Amygdala (tissue), 56 donors: ENCODE measurements at places on chromosomes 1 and 21.

DNA sequence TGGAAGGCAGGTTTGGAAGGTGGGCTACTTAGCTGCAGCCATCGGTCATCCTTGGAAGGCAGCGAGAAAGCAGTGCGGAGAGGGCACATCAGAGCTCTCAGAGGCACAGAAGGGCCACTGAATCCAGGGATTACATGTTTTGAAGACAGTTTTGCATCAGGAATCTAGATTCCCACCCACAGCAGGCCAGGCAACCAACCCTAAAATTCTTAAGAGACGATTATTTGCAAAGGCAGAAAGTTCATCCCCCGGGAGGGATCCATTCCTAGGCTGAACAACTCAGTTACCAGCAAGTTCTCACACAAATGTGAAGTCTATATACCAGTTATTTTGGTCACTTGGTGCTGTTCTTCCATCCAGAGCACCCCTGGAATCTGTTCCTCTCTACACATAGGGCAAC lies 457.3 kb upstream of the VAMP3 start:
- DNase-seq, result no peak

- no peak for DNase-seq
Observed at GRCh38 chr1:31776516-31776915, 12.4 kb upstream of the ADGRB2 start.

- no peak for DNase-seq
Observed at GRCh38 chr1:231357187-231357772, 19.2 kb downstream of the SPRTN start.

DNA sequence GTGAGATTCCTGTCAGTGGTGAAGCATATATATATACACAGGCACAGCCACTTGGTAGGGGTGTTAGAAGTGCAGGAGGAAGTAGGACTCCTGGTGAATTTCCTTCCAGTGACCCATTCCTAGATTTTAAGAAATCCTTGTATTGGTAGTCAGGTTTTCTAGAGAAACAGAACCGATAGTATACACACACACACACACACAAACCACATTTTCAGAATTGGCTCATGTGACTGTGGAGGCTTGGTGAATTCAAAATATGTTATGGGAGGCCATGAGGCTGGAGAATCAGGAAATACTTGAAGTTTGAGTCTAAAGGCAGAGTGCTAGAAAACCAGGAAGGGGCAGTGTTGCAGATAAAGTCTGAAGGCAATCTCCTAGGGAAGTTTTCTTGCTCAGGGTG lies 114.2 kb downstream of the FCRL5 start:
- DNase-seq, result no peak

DNA sequence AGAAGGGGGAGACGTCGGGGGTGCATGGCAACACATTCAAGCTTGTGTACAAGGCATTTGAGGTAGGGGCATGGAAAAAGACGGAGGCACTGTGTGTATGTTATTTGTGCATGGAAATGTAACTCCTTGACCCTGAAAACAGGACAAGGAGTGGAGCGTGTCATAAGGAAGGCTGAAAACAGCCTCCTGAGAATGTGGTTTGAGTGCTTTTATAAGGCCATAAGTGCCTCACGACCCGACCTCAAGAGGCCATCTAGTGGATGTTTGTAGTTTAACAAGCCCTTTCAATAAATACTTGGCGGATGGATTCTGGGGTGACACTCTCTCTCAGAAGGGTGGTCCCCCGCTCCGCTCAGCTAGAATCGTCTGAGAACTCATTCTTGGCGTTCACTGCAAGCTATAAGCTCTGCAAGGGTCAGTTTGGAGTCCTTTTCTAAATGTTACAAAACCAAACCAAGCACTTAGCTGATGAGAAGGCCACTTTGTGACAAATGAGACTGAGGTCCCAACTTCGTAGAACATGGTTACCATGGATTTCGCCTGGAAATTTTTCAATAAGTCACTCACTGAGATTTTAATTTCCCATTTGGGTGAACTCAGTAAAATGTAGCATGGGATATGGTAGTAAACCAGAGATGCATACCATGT lies 38.8 kb upstream of the CLCA4 start:
- DNase-seq, result no peak

GRCh38 chr1:178932552-178932906 lies 61.7 kb upstream of the ANGPTL1 start:
- no peak for DNase-seq

GRCh38 chr21:34949499-34949898 lies 99.6 kb downstream of the RUNX1 start:
- no peak for DNase-seq

DNA sequence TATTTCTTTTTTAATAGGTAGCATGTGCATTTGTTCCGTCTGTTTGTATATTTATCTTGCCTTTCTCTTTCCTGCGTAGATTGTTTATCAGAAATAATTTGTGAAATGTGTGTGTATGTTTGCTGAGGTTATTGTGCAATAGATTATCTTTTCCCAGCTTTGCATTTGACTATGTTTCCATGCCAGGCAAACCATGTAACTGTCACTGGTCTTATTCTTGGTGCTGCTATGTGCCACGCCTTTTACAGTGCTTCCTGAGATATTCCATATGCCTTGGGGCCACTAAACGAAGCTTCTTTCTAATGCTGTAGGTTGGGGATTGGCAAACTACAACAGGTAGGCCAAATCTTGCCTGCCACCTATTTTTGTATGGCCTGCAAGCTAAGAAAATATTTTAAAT lies 598.8 kb downstream of the PLPP3 start:
- DNase-seq, result no peak

GRCh38 chr1:48817505-48818114 lies 40.9 kb upstream of the BEND5 start:
- no peak for DNase-seq

GRCh38 chr1:77776007-77776700 lies 3.3 kb upstream of the MIGA1 start:
- DNase-seq, result no peak

DNA sequence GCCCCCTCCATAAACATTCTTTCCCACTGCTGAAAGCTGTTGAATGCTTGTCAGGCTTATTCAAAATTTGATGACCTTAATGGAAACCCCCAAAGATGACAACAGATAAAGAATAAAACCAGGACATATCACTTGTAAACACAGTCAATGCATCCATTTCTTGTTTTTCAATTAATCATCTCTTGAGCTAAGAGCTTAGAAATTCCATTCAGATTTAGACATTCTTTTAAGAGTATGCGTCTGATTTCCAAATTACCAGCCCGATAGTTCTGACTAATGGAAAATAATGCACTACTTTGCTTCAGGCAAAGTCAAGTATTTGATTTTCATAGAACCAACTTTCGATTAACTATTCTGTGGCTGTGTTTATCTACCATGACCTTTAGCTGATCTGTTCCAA lies 100.6 kb upstream of the RUNX1 start:
- DNase-seq, result no peak

- DNase-seq, result no peak
Observed at GRCh38 chr21:27646691-27647090, 679.8 kb upstream of the ADAMTS5 start.

DNA sequence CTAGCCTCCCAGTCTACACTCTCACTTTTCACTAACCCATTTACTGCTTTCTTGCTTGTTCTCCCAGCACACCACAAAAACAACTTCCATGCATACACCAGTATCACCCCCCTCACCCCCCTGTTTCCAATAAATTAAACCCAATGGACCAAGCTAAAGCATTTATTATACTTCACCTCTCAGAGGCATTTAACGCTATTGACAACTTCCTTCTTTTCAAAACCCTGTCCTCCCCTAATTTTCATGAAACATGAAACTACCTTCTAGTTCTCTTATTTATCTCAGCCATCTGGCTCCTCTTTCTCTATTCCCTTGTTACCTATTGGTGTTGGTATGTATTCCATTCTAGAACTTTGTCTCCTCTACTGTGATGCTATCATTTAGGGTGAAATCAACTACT lies 32.3 kb downstream of the PTPRC start:
- DNase-seq, result no peak

GRCh38 chr1:51644533-51645197 lies 27.8 kb downstream of the OSBPL9 start:
- no peak for DNase-seq

DNA sequence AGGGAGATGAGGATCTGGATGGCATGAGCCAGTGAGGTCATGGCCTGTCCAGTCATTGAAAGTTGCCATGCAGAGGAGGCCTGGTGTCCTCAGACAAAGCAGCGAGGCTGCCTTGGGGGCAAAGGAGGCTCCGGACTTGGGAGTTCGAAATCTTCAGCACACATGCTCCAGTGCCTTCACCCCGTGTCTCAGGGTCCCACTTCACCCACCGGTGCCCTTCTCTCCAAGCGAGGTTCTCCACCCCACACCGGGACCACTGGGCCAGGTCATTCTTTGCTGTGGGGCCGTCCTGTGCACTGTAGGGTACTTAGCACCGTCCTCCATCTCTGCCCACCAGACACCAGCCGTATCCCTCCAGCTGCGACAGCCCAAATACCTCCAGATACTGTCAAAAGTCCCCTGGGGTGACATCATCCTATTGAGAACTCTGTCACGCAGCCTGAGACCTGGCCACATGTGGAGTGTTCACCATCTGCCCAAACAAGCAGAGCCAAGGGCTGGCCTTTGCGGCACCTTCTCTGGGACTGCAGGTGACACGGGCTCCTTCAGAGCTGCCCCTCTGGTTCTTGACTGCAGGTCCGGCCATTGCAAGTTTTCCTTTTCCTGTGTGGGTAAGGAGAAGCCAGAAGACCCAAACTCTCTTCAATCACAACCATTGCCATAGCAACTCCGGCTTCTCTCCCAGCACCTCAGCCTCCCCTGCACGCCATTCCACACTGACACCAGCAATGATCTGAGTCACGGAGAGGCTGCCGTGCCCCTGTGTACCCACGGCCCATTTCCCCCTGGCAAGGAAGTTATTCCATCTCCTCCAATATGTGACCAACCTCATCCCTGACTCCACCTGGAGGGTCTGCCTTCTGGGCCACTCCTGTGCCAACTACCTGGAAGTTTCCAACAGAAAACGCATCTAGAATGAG lies 20.4 kb upstream of the PDE9A start:
- DNase-seq, result no peak

DNA sequence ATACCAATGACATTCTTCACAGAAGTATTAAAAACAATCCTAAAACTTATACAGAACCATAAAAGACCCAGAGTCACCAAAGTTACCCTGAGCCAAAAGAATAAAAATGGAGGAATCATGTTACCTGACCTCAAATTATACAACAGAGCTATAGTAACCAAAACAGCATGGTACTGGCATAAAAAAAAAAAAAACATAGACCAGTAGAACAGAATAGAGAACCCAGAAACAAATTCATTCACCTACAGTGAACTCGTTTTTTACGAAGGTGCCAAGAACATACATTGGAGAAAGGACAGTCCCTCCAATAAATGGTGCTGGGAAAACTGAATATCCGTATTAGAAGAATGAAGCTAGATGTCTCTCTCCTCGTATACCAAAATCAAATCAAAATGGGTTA lies 2.6 kb upstream of the GNG5 start:
- DNase-seq, result no peak

GRCh38 chr1:232059726-232060374 lies 433.3 kb downstream of the DISC1 start:
- DNase-seq, result no peak

DNA sequence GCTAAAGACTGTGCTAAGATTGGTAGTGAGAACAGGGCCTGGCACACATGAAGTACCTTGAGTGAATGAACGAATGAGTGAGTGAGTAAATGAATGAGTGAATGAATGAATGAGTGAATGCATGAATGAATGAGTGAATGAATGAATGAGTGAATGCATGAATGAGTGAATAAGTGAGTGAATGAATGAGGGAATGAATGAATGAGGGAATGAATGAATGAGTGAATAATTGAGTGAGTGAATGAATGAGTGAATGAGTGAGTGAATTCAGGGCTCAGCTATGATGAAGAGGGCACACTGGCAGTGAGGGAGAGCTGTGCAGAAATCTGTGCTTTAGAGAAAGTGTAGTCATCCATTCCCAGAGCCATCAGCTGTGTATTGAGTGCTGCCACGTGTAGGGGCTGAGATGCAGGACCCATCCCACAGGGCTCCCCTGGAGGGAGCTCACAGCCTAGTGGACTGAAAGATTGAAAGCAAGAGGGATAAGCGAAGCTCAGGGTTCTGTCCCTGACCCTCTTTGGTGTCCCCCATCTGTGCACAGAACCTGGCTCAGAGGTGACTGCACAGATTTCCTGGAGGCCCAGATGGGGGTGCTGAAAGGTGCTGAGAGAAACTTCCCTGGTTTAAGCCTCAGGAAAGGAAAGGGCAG lies 217.9 kb upstream of the VAMP3 start:
- no peak for DNase-seq

- no peak for DNase-seq
Observed at GRCh38 chr1:25099343-25099951, 132.9 kb downstream of the SYF2 start.

GRCh38 chr1:185040408-185040735 lies 5.0 kb upstream of the RNF2 start:
- no peak for DNase-seq

GRCh38 chr1:9121496-9122409 lies 7.1 kb downstream of the GPR157 start:
- no peak for DNase-seq

DNA sequence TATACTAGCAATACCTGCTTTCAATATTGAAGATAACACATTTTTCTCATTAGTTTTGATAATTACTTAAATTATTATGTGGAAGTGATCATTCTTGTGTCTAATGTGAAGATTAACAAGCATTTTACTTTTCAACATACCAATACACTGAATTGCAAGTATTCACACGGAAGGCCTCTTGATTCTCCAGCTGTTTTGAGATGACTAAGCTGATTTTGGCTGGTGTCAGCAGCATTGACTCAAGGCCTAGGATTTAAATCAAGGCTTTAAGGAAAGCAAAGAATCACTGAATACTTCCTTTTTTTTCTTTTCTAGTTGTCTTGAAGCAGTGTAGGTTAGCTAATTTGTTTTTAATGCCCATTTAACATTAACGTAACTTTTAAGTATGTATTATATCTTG lies 373.7 kb downstream of the SRGAP2C start:
- no peak for DNase-seq

- no peak for DNase-seq
Observed at GRCh38 chr1:206495011-206495461, 12.3 kb upstream of the RASSF5 start.

GRCh38 chr1:210239349-210240111 lies 6.9 kb downstream of the SERTAD4 start:
- DNase-seq, result no peak

DNA sequence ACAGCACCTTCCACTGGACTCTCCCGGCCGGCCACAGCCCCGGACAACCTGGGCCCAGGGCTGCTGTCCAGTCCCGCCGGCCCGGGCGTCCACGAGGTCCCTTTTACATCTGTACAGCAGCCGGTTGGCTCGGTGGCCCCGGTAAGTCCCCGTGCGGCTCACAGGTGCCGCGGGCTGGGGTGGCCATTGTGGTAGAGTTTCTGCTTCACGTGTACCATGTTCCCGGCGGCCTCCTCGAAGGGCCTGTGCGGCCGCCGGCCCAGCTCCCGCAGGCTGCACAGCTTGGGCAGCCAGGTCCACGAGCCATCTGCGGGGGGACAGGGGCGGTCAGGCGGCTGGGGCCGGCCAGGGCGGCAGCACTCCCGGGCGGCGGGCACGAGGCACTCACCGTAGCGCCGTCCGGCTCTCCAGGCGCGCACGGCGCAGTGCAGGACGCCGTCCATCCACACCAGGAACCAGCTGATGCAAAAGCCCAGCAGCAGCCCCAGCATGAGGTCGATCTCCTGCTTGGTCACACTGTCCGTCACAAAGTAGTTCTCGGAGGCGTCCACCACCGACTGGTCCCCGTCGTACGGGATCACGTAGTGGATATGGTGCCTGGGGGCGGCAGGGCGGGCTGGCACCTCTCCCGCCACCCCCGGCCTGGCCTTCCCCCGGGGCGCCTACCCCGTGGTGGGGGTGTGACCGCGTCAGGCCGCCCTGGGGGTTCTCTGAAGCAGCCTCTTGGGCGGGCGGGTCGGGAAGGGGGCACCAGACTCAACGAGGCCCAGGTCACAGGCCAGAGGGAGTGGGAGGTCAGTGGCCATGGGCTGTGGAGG lies 5.0 kb downstream of the TMEM240 start:
- no peak for DNase-seq

GRCh38 chr1:26327956-26328362 lies 10.2 kb downstream of the CD52 start:
- DNase-seq, result no peak
